ENCODE measurements at places on chromosomes 2 and 18. TPM values are rescaled to one million over a fixed set of nuclear protein-coding genes. Genes with fewer than 3 reads are reported as not detected.
A peak's percentile ranks its signal among the peaks of the same experiment; 100 is the strongest.

Gene GCG
- not detected for total RNA-seq

Gene AQP12B
- total RNA-seq, result not detected

Gene PTPN18
- total RNA-seq, result 27.0 TPM

Gene MAPRE3
- total RNA-seq, result 20.8 TPM

DNA sequence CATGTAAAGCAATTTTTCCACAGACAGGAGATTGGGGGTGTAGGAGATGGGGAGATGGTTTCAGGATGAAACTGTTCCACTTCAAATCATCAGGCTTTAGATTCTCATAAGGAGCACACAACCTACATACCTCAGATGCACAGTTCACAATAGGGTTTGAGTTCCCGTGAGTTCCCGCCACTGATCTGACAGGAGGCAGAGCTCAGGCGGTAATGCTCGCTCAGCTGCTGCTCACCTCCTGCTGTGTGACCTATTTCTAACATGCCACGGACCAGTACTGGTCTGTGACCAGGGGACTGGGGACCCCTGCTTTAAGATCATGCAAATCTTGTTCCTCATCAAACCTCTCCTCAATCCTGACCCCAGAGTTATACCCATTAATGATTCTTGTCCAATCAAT, 70.1 kb downstream of the RPE start:
- peak; percentile 8 for DNase-seq

DNA sequence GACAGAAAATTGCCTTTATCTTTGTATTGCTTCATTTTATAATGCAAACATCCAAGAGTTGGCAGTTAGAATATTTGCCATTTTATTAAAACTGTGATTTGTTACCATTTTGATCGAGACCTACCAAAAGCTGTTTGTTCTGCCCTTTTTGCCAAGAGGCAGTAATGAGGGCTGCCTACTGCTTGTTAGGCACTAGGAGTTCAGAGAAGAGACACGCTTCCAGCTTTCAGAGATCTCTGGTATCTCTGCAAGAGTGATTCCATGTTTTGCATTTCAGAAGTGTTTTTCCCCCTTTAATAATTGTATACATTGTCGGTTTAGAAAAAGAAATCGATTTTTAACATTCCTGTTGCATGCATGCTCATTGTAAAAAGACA, 628 bp downstream of the MRPL30 start:
- DNase-seq, result no peak

- DNase-seq, result no peak
Observed at GRCh38 chr2:150491943-150492342, 4.5 kb upstream of the RND3 start.

- no peak for DNase-seq
Observed at GRCh38 chr2:68330691-68331090, 10.9 kb upstream of the CNRIP1 start.

DNA sequence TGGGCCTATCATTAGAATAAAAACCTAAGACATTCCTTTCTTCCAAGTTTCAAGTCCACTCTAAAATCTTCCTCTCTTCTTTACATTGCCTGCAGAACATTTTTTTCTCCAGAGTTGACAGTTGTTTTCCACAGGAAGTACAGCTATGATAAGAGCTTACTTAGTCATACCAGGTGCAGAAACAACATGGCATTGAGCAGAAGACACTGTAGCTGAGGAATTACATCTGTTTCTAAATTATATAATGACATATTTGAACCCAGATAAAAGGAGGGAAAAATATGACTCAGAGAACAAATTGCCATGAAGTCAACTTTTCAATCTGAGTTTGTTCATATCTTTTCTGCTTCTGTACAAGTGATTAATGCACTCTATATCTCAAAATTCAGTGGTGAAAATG, 30.2 kb downstream of the CMPK2 start:
- no peak for DNase-seq

DNA sequence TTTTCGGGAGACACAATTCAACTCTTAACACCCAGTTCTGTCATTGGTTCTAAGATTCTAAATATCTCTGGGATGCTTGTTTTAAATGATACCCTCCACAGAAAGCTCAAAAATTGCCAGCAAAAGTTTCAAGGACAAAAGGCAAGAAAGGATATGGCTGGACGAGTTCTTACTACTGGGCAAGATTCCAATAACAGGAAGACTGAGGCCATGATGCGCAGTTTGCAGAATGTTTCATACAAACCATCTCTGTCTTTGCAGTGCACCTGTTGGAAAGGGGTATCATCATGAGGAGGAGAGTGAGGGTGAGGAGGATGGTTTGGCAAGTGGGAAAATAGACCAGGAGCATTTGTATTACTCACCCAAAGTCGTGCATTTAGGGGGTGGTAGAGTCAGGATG, 172.8 kb downstream of the DCDC2C start:
- no peak for DNase-seq

- DNase-seq, result no peak
Observed at GRCh38 chr2:37623971-37624900, 47.2 kb downstream of the CDC42EP3 start.

DNA sequence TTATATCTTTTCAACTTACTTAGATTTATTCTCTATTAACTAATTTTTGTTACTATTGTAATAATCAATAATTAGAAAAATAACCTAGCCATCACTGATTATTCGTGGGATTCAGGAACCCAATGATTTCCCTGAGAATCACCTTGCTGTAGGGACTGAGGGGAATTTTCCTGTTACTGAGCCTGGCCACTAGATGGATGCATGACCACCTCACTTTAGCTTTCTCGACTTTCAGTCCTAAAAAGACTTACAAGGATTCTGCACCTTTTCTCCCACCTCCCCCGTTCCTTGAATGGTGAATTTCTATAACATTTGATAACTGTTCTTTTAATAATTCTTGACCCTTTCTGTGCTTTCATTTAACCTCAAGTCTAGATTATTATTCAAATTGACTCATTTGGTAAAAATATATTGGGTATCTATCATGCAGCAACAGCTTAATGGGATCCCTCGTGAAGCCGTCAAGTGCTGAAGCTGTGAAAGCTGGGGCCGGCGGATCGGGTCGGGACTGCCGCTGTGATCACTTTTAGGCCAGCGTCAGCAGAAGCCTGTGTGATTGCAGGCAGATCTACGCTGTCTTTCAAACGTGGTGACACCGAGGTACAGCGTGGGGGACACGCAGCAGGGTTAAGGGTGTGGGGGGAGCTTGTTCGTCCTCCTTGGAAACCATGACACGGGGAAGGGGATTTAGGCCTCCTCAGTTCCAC, 38.8 kb upstream of the TMEM18 start:
- DNase-seq, result no peak

DNA sequence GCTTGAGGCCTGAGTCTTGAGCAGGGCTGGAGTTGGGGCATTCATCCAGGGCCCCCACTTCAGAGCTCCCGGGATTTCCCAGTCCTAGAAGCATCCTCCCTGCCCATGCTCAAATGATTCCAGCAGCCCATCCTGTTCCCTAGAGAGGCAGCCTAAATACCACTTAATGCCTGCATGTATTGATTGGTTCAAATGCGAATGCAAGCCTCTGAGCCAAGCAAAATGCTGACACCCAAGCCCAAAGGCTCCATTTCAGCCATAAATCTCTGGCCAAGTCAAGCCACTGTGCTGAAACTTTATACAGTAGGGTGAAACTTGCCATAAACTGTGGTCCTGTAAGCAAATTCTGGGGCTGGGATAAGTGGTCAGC, 279.8 kb downstream of the CLIP4 start:
- no peak for DNase-seq

- DNase-seq, result no peak
Observed at GRCh38 chr2:102652126-102652525, 32.8 kb downstream of the SLC9A2 start.

DNA sequence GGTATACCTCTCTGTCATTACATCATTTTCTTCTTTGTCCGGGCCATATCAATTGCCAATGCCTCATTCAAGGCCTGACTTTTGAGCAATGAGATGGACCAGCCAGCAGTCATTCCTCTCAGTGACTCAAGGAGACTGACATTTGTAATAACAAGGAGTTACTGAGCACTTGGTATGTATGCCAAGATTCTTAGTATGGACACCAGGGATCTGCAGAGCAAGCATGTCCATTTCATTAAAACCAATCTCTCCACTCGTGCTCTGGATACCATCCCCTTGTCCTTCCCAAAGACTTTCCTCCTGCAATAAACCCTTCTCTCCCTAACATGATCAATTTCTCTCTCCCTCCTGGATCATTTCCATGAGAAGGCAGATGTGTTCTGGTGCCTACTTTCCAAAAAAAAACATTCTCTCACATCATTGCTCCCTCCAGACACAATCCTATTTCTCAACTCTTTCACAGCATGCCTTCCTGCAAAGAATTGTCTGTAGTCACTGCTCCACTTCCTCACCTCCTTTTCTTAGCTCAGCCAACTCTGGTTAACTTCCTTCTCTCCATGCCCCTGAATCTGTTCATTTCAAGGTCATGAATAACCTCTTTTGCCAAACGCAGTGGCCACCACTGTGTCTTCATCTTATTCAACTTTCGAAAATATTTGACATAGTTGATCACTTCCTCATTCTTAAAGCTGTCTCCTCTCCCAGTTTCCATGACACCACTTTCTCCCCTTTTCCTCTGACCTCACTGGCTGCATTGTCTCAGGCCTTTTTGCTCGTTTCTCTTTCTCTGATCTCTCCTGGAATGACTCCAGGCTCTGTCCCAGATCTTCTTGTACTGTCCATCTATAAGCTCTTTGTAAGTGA, 102.8 kb upstream of the CYP1B1 start:
- no peak for DNase-seq

- DNase-seq, result no peak
Observed at GRCh38 chr2:190618030-190618429, 30.9 kb upstream of the NAB1 start.

DNA sequence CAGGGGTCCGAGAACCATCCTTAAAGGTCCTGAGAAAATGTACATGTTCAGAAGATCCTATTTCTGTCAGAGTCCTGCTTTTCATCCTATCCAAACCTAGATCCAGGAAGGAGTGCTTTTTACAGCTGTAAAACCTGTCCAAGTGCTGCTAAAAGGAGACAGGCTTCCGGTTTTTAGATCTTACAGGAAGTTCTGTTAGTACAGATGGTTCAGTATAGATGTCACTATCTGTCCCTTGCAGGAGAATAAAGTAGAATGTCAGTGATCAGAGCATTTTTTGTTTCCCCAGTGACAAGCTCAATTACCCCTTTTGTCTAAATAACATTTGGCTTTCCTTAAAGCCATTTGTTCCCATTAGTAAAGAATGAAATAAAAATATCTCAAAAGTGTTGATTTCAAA, 98.3 kb downstream of the NRP2 start:
- no peak for DNase-seq

DNA sequence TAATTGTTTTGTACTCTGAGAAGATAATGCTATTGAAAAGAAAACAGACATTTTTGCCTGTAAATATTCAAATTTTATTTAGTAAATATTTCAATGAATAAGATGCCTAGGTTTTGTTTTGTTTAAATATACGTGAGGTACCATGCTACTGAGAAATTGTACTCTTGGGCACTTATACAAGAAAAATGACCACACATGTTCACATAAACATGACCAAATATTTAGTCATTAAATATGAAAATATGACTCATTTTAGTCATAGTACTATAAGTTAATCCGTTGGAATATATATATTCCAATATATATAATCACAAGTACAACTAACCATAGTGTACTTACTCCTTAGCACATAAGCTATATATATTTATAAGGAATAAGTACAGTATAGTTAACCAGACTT, 56.7 kb upstream of the ZNF804A start:
- DNase-seq, result no peak

DNA sequence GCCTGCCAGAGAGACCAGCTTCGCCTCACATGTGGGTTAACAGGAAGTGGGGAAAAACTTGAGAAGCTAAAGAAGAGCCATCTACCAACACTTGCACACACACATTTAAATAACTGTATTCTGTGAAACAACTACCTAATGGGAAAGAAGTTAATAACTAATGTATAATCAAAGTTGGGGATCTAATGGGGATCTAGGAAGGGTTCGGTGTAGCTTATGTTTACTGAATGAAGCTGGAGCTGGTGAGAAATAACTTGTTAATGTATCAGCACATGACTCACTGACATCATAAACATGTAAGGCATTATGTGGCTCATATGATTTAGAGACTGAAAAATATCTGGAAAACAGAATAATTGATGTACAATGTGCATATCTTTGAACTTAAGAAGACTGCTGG, 421.3 kb upstream of the NXPH2 start:
- no peak for DNase-seq

- DNase-seq, result no peak
Observed at GRCh38 chr2:181165199-181165868, 184.9 kb downstream of the UBE2E3 start.

GRCh38 chr2:218298314-218298875, 6.1 kb upstream of the TMBIM1 start:
- no peak for DNase-seq

GRCh38 chr2:215498431-215498830, 62.6 kb upstream of the FN1 start:
- DNase-seq, result no peak

DNA sequence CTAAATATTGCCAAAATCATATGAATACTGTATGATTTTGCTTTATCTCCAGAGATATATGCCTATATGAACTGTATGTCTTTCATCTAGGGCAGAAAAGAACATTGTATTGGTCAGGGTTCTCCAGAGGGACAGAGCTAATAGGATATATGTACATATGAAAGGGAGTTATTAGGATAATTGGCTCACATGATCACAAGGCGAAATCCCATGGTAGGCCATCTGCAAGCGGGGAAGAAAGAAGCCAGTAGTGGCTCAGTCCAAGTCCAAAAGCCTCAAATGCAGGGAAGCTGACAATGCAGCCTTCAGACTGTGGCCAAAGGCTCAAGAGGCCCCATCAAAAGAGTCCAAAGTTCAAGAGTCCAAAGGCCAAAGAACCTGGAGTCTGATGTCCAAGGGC, 209.9 kb downstream of the RNF144A start:
- DNase-seq, result no peak

DNA sequence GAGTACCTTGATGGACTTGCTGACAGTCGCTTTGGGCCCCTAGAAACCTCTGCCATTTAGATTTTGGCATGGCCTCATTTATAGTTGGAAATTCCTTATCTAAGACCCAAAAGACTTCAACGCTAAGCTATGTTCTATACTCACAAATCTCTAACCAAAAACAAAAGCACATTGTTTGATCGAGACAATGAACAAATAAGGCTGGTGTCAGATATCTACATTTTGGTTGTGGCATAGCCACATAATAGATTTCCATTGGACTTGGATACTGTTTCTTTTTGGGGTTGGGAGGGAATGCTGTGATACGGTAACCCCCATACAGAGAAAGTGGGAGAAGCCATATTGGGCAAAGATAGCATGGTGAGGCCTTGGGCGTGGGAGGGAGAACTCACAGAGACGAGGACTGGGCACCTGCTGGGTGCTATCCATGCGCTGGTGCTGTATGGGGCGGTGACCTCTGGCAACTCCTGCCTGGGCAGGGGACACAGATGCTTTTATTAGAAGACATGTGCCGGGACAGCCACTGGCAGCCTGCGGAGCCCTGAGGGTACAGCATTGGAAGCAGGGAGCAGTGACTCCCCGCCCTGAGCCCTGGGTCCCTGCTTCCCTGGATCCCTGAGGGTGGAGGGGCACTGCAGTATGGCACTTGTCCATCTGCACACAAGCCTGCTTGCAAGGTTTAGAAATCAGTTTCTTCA, 97.1 kb downstream of the ASAP2 start:
- no peak for DNase-seq

GRCh38 chr2:144648837-144649465, 129.0 kb upstream of the ZEB2 start:
- no peak for DNase-seq

GRCh38 chr2:27723372-27724144, 48.0 kb upstream of the MRPL33 start:
- peak; percentile 49 for DNase-seq

- no peak for DNase-seq
Observed at GRCh38 chr2:112142525-112143078, 4.4 kb downstream of the FBLN7 start.

GRCh38 chr2:70532244-70532935, 21.2 kb downstream of the TGFA start:
- DNase-seq, result no peak

GRCh38 chr2:201923436-201924328, 110.0 kb upstream of the FZD7 start:
- DNase-seq, result peak; percentile 81

Measured in cerebellum (tissue), 4 donors.